ENCODE measurements at places on chromosomes 3 and 15. TPM values are rescaled to one million over a fixed set of nuclear protein-coding genes. Genes with fewer than 3 reads are reported as not detected.

Gene DAG1
- total RNA-seq: 59.8 TPM

Gene C3orf70
- total RNA-seq: 0.03 TPM

Gene FILIP1L
- 0.29 TPM for total RNA-seq

Gene MEIS2
- 8.5 TPM for total RNA-seq
